ENCODE measurements at places on chromosomes 13 and 19.

DNA sequence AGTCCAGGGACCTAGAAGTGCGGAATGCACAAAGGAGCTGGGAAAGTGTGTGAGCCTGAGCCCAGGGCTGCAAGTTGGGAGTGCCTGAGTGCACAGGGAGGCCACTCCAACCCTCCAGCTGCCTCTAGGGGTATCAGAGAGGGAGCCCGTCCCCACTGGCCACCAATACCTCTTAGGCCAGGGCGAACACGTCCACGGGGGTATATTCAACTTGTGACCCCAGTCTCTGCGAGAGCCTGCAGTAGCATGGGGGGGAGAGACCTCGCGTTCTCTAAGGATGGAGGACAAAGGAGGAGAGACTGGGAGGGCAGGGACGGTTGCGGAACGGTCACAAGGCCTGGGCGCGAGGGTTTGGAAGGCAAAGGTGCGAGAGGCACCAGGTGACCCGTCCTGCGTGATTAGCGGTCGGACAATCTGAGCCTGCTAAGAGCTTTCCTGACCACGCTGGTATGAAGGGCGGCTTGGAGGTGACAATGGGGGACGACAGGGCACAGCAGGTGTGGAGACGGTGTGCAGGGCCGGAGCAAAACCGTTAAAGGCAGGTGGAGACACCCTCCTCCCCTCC is 676 bp downstream of the CD320 start:
- no peak for DNase-seq

DNA sequence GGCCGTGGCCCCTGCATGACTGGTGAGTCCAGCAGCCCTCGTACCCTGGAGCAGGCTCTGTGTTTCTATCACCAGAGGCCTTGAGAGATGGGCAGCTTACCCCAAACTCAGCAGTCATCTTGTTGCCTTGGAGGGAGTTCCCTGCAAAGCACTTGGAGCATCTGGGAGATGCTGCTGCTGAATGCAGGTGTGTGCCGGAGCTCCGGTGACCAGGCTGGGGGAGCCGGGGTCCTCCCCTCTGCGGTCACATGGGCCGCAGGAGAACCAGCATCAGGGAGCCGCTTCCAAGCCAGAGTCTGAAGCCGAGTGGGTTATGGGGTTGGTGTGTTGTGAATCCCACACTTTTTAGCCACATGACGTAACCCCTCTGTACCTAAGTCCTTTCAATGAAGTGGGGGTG is 82.8 kb downstream of the TEX29 start:
- DNase-seq, result no peak

GRCh38 chr13:100301418-100301817 is 212.5 kb downstream of the PCCA start:
- no peak for DNase-seq

DNA sequence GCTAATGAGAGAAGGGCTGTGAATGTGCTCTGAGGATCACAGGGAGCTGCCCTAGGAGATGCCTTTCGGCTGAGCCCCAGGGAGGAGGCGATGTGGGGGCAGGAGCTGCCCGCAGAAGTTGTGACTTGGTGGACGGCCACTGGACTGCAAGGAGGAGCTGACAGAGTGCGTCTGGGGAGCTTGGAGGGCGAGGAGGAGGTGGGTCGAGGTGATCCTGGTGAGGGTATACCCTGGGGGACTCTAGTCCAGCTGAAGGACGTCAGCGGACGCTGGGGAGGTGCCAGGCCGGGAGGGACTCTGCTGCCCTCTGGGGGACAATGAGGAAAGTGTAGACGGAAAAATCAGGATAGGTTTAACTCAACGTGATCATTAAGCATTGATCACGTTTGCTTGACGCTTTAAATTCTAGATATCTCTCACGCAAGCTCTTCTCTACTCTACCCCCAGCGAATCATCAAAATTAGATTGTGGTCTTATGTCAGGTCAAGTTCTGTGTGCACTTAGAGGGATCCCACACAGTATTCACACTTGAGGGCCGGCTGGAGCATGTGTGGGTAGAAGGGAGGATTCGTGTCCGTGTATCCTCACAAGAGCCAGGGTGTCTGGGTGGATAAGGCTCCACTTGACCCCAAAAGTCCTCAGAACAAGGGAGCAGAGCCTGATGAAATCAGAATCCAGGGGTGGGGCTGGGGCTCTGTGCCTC is 3.3 kb upstream of the CEACAM7 start:
- DNase-seq, result no peak

DNA sequence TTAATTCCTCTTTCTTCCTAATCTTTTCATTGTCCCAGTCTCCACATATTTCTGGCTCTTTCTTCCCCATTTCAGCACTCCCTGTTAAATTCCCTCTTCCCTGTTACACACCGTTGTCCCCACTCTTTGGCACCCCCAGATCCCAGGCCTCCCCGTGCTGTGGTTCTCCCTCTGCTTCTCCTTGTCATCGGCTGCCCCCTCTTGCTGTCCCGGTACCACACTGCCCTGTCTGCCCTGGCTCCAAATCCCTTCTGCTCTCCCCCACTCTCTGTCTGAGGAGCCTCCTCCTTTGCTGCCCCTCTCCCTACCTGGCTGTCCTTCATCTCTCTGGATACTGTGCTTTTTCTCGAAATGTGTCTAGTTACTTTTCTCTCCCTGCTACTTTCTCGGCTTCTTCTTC is 983 bp downstream of the ZNF415 start:
- DNase-seq, result no peak

DNA sequence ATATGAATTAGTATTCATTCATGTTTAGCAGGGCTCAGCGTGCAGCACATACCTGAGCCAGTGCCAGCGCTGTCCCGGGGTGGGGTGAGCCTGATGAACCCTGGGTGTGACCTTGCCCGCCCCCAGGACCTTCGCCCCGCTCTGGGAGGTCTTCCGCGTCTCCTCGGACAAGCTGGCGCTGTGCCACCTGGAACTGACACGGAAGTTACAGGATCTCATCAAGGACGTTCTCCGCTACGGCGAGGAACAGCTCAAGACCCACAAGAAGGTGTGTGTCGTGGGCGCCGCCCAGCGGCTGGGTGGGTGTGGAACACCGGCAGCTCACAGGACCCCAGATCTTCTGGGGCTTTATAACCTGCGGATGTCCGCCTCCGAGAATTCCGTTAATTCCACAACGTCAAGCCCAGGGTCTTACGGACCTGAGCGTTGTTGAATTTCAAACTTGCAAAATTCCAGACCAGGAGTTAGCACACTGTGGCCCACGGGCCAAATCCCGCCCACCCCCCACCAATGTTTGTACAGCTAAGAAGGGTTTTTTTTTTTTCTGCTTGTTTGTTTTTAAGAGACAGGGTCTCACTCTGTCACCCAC is 15.4 kb downstream of the FCHO1 start:
- DNase-seq, result peak; percentile 77

GRCh38 chr13:22256111-22256639 is 585.3 kb downstream of the FGF9 start:
- peak; percentile 2 for DNase-seq

GRCh38 chr13:22126433-22127021 is 455.7 kb downstream of the FGF9 start:
- no peak for DNase-seq

DNA sequence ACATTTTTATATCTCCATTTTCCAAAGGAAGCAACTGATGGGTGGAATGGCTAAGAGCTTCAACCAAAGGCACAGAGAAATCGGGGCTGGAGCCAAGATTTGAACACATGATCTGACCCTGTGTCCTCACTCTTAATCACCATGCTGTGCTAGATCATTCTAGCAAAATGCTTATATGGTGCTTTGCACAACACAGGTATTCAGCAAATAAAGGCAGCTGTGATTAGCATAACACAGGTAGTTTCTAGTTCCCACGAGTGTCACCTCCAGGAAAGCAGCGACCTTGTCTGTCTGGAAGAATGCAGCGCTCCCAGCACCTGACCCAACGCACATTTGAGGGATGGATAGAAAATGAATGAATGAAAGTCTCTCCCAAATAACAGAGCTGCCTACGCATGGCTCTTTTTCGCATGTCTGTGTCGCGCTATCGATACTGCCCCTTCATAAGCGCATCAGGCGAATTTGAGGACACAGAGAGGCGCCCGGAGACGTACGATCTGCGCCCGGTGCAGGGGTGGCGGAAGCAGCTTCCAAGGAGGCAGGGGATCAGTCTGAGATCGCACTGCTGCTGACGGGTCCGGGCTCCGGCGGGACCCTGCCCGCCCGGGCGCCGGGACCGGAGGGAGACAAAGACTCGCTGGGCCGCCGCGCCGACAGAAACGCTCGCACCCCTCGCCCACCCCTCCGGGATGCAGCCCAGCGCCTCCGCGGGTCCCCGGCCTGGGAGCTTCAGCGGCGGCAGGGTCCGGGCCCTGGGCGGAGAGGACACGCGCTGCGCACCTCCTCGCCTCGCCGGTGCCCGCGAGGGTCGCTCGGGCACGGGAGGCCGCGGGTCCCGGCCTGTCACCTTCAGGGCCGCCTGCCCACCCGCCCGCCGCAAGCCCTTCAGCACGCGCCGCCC is 609 bp downstream of the EPS15L1 start:
- no peak for DNase-seq

- no peak for DNase-seq
Measured at GRCh38 chr13:112693831-112694497, 4.1 kb downstream of the ATP11A start.

DNA sequence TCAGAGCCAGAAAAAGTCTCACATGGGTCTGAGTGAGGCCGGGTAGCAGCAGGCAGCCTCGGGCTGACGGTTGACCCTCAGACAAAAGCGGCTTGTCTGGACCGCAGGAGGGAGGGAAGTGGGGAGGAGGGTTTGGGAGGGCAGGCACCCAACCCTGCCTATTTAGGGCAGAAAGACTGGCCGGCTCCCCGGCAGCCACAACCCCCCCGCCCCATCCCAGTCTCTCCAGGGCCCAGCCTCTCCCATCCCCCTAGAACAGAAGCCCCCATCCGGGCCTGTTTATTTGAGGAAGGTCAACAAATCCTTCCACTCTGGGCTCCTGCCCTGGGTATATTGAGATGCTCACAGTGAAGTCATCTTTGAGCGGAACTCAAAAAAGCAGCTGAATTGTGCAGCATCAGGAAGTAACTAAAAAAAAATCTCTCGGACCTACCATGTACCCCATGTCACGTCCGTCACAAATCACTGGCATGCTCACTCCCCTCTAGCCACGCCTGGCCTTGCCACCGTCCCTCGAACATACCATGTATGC is 6.3 kb downstream of the DACT3 start:
- DNase-seq, result no peak

GRCh38 chr13:99124794-99125316 is 75.8 kb upstream of the UBAC2 start:
- DNase-seq, result peak; percentile 77

GRCh38 chr13:19023115-19023514 is 158.5 kb downstream of the TUBA3C start:
- no peak for DNase-seq

- DNase-seq, result no peak
Measured at GRCh38 chr19:31099515-31100205, 249.6 kb downstream of the TSHZ3 start.

DNA sequence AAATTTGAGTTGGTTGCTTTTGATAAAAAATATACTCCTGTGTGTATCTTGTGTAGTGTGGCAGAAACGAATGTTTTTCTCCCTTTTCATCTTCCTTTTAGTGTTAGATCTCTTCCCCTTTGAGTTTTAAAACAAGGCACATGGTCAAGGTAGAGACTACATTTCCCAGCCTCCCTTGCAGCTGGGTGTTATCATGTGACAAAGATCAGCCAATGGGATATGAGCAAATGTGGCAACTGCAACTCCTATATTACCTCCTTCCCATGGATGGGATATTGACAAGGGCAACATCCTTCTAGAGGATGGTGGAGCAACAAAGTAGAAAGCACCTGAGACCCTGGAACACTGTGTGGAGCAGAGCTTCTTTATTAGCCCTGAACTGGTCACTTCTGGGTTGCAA is 42.4 kb downstream of the ADGRE3 start:
- DNase-seq, result peak; percentile 62

DNA sequence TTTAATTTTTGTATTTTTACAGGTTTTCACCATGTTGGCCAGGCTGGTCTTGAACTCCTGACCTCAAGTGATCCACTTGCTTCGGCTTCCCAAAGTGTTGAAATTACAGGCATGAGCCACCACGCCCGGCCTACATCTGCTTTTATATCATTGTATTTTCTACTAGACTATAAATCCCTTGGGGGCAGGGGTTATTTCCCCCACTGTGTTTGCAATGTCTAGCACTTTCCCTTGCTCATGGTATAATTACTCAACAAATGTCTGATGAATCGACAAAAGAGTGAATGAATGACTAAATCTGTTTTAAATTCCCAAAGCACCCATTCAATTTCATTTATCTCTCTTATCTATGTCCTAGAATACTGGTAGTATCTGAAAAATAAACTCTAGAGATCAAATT is 244.5 kb upstream of the CSNK1A1L start:
- DNase-seq, result no peak

DNA sequence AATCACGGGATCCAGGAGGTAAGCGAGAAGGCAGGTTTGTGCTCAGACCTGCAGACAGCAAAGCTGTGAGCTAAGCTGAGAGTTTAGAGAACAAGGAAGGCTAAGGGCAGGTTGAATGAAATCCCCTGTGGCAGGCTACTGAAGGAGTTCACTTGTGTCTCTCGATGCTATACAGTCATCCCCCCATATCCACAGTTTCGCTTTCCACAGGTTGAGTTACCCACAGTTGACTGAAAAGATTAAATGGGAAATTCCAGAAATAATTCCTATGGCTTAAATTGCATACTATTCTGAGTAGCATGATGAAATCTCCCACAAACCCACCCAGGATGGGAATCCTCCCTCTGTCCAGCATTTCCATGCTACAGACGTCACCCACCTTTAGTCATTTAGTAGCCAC is 49.6 kb downstream of the ABCC4 start:
- DNase-seq, result no peak

DNA sequence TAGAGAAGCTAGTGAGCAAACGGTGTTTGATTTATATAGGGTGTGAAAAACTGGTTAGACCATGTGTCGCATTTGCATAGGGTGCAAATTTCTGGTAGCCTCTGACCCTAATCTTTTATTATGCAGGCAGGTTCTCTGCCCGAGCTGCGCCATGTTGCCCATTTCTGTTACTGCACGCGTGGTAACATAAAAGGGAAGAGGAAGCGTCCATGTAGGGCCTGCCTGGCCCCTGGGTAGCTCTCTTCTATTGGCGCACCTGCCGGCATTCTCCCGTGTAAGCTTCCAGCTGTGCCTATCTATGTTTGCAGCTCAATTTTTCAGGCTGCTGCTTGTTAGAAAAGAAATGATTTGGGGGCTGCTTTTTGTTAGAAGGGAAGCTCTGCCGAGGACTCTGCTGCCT is 14.0 kb upstream of the CD70 start:
- DNase-seq, result no peak

DNA sequence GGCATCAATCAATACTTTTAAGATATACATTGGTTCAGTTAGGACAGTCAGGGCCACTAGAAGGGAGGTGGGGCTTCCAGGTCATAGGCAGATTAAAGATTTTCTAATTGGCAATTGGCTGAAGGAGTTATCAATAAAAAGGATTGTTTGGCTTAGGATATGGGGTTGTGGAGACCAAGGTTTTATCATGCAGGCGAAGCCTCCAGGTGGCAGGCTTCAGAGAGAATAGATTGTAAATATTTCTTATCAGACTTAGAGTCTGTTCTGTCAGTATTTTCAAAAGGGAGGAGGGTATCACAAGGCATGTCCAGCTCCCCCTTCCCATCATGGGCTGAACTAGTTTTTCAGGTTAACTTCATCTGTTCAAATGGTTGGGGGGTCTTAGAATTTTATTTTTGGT is 77.4 kb upstream of the FARP1 start:
- DNase-seq, result no peak

GRCh38 chr13:27523346-27524073 is 73.1 kb upstream of the MTIF3 start:
- no peak for DNase-seq

- DNase-seq, result no peak
Measured at GRCh38 chr13:61010358-61010757, 405.3 kb downstream of the PCDH20 start.
